ENCODE measurements at places on chromosomes 6 and 20.

GRCh38 chr6:144134176-144134575 is 16.1 kb upstream of the STX11 start:
- DNase-seq = no peak

GRCh38 chr6:139879823-139880356 is 505.4 kb upstream of the CITED2 start:
- DNase-seq = no peak

DNA sequence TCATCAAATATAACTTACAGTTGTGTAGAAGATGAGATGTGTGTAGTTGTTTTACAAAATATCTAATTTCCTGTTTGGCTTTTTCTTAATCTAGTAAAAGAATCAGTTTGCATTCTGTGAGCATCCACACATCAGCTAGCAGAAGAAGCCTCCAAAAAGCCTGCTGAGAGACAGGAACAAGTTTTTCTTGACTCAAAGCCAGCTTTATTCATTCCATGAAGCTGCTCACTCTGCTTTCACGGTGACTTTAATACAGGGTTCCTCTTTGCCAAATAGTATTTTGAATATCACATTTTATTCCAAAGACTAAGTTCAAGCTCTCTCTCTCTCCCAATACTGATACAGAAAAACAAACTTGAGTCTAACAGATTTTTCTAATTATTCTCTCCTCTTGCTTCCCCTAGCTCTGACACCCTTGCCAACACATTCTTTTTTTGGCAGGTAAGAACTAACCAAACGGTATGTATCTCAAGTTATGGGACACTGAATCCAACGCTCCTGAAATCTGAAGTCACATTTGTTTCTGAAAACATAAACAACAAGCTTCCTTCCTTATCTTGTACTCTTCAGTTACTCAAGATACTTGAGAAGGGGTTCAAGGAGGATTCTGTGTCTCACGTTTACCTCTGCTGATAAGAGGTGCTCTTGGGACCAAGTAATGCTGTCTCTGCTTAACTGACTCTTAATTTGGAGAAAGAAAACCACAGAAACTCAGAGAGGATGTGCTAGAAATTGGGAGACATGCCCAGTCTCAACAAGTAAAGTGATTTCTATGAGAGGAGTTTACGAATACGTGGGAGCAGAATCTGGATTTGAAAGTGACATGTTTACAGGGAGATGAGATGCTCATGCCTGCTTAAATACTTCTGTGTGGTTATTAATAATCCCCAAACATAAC is 184.2 kb upstream of the SPTLC3 start:
- no peak for DNase-seq

- DNase-seq = no peak
Observed at GRCh38 chr6:150070236-150070818, 1.4 kb upstream of the ULBP3 start.

GRCh38 chr6:29726571-29727194 is 3.4 kb downstream of the HLA-F start:
- DNase-seq = no peak

DNA sequence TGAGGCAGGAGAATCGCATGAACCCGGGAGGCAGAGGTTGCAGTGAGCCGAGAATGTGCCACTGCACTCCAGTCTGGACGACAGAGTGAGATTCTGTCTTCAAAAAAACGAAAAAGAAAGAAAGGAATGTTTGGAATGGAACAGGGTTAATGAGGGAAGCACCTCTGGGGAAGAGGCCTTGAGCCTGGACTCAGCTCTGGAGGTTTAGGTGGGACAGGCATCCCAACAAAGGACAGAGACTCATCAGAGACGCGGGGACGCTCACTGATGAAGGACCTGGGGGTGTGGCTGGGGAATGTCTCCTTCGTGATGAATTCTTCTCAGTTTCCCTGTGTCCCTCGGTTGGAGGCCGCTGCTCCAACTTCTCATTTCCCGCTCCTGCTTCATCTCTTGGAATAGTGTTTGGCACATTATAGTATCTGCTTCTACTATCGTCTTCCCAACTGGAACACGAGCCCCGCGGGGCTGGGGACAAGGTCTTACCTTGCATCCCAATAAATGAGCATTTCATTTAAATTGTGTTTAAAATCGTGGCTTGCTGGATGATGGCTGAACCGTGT is 27.6 kb downstream of the KIF25 start:
- no peak for DNase-seq

DNA sequence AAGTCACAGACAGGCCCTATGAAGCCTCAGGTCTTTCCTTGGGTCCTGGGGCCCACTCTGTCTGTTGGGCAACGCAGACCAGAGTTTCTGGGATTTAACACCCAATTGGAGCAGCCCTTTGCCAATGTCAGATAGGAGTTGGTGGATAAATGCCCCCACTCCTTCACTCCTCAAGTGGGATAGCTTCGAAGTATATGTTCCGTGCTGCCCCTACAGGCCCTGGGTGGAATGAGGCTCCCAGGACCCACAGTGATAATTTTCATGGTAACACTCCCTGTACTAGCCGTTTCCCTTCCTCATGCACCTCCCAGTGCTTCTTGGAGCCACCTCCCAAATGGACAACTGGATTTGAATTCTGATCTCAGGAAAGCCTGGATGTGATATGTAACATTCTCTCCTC is 145.4 kb downstream of the FOXA2 start:
- DNase-seq = no peak

DNA sequence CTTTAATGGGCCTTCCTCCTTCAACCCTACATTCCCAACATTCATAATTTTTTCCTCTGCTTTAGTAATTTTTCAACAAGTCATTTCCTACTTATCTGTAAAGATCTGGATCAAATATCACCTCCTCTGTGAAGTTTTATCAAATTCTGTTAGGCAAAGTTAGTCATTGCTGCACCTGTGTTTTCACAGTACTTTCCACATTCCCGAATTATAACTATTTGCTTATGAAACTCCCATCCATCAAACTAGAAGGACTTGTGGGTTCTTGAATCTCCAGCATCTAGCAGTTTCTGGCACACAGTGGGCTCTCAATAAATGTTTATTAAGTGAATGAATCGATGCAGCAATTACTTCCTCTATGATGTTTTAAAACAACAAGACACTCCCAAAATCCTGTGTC is 257.6 kb downstream of the HDGFL1 start:
- no peak for DNase-seq

- no peak for DNase-seq
Observed at GRCh38 chr20:51931371-51931781, 129.1 kb upstream of the SALL4 start.

- no peak for DNase-seq
Observed at GRCh38 chr20:33811776-33812151, 616 bp downstream of the CHMP4B start.
